WTC11 (cell line): ENCODE measurements at places on chromosomes 2 and 18. TPM values are rescaled to one million over a fixed set of nuclear protein-coding genes. Genes with fewer than 3 reads are reported as not detected.

DNA sequence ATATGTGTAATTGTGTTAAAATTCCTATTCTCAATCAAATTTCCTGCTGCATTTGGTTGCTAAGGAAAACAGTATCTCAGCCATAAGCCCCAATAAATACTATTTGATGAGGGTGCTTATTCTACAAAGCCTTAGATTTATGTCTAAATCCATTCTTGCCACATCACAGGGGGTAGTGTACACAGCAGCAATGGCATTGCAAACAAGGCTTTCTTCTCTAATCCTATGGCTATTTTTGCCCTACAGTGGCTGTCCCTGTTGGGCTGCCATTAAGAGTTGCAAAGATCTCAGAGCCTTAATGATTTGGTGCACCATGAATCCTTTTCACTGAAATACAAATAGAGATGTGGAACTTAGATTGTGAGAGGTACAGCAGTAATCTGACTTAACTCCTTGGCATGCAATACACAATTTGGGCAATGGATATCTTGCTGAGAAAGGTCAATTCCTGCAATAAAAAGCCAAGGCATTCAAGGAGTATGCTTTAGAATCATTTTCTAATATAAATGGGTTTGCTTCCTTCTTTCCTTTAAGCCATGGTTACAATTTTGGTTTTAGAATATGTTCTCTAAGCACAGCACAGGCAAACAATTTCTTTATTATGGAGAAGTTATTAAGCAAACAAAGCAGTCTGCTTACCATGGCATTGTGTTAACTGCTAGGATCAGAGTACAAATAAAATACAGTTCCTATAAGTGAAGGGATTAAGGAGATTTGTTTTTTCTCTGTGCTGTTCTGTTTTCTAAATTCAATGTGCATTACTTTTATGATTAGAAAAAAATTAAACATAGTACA is 69.8 kb upstream of the CD302 start:
- DNase-seq: no peak

- no peak for DNase-seq
Measured at GRCh38 chr2:48567671-48568070, 37.7 kb downstream of the STON1 start.

DNA sequence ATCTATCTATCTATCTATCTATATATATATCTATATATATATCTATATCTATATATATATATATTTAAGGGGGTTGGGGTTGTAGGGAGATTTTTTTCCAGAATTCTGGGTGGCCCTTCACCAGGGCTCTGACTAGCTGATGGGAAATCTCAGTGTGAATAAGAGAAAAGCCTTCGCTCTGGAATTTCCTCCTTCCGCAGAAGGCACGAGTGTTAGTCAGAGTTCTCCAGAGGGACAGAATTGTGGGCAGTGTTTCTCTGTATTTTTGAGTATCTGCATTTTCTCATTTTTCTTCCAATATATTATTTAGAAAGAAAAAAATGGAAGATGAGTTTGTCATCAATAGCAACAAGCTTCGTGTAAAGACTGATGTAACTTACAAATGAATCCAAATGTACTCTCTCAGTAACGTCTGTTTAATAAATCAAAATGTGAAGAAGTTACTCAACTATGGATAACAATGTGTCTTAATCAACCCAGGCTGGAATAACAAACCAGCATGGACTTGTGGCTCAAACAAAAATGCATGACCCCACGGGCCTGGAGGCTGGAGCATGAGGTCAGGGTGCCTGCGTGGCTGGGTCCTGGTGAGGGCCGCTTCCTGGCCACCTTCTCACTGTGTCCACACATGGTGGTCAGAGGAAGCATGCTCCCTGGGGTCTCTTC is 10.6 kb upstream of the SNTG2 start:
- no peak for DNase-seq

GRCh38 chr2:101368376-101368775 is 18.9 kb downstream of the CREG2 start:
- DNase-seq: no peak

DNA sequence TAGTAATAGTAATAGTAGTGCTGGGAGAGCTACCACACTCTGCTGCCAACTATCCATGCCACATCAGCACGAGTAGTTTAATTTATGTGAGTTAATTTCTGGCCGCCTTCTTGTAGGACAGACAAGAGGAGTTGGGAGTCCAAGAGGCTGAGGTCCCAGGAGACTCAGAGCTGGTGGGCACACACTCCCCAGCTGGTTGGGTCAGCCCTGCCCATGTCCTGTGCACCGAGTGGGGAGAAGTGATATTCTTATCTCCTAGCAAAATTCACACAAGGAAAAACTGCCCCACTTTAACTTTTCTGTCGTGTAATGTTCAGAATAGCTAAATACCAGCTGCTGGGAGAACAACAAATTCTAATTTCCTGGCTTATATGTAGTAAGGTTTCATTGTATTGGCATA is 15.2 kb upstream of the MAP4K4 start:
- no peak for DNase-seq

DNA sequence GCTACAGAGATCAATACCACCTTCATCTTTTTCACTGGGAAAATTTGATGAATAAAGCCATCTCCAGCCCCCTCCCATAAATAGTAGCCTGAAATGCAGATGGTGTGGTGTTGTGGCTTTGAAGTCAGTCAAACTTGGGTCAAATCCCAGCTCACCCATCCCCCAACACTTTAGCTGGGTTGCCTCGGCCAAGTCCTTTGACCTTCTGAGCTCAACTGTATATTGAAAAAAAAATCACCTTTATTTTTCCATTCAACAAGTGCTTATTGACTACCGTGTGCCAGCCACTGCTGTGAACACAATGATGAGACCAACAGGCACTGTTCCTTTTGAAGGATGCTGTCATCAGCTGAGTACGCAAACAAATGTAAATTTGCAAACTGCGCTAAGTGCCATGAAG is 35.1 kb upstream of the NTSR2 start:
- no peak for DNase-seq

DNA sequence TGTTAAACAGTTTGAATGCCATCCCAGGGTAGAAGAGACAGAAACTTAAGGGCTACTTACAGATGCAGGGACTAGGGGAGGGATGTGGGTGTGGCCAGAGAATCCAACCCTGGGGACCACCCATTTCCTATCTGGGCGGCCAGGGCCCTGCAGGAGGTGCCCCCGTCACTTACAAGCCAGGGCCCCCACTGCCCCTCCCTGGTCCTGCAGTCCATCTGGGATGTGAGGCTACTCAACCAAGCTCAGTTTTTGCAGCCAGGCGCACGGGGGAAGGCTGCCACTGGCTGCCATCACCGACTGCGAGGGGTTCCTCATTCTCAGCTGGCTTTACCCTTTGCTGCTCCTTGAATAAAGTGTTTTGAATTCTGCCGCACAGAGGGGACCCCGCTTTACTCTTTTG is 42.1 kb downstream of the RRM2 start:
- no peak for DNase-seq

DNA sequence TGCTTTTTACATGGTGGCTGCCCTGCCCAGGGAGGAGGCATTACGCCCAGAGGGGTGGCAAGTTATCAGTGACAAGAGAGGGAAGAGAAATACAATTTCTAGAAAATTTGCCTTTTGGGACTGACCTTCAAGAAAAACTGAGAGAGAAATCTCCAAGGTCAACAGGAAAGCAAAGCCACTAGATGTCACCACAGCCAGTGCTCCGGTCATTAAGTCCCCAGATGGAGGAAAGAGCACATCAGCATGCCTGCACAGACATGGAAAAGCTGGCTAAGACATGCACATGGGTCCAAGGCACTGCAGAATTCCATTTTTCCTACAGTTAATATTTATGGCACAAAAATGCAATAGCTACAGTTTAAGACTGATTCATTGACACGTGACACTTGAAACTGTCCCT is 21.0 kb downstream of the FHL2 start:
- DNase-seq: no peak

- DNase-seq: no peak
Measured at GRCh38 chr2:236449167-236449761, 120.4 kb upstream of the ACKR3 start.

GRCh38 chr2:170928036-170928823 is 823 bp upstream of the GORASP2 start:
- DNase-seq: peak; percentile 25

DNA sequence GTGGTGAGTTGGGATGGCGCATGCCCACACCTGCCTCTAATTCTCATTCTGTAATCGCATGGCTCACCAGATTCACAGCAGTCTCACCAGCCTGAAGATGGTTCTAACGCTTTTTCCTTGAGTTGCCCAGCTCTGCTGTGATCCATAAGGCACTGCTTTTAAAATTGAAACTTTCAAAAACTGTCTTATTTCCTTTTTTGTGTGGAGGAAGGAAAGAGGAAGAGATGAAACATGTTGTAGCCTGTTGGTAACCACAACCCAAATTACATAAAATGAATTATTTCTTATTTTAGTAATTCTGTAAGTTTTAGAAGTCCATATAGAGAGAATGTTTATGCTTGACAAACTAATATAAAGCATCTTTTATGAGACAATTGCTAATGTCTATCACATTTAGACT is 165.4 kb downstream of the RBM43 start:
- no peak for DNase-seq

- DNase-seq: peak; percentile 60
Measured at GRCh38 chr18:76565238-76566173, 70.5 kb upstream of the ZNF516 start.

DNA sequence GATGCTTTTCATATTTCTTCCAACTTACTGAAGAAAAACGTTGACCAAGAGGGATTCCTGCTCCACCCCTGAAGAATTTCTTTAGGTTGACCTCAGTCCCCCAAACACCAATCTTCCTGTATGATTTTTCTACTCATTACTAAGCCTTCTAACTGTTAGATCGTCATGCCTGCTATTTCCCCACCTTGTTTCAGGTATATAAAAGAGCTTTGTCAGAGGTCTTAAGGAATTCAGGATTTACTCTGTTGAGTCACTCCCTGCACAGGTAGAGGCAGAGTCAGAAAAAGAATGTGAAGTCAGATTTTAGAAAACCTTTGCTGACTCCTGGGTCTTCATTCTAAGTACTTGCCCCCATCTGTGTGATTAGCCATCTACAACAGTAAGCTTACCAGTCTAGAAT is 83.8 kb upstream of the NOSTRIN start:
- DNase-seq: no peak

The RAB17 gene
- 134 to 140 TPM (median 137 TPM) in 3 replicates for total RNA-seq

The CYS1 gene
- 0.85 to 1.2 TPM (median 1.1 TPM) in 3 replicates for total RNA-seq

The TUBA3D gene
- 0.25 to 0.28 TPM in 2 of 3 replicates, not detected in the other for total RNA-seq

The FBXO36 gene
- 4.0 to 5.3 TPM (median 4.6 TPM) in 3 replicates for total RNA-seq

The RTP5 gene
- total RNA-seq: not detected in 3 replicates

The MC4R gene
- 0.16 TPM in 1 of 3 replicates, not detected in the others for total RNA-seq

The ATP8B1 gene
- 2.7 to 5.6 TPM (median 3.9 TPM) in 3 replicates for total RNA-seq
